Spinal cord (tissue), 10 donors: ENCODE measurements at places on chromosomes 16 and 17. TPM values are rescaled to one million over a fixed set of nuclear protein-coding genes. Genes with fewer than 3 reads are reported as not detected.

DNA sequence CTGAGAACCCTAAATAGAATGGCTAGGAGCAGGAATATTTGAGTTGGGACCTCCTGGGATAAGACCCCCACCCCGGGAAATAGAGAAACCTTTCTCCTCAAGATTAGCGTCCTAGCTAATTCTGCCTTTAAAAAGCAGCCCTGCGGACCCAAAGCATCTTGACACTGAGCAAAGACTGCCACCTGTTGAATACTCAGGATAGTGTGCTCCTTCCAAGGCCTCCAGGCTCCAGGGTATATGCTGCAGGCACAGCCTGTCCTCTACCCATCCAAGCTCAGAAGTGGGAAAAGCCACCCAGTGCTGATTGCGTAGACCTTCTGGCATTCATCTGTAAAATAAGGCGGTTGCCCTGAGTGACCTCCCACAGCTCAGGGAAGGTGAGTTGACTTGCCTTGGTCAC, 456.2 kb upstream of the DYNLRB2 start:
- no peak overlapping the region for H3K4me3 ChIP-seq
- no peaks in the 10 kb centered on the region for H3K36me3 ChIP-seq
- peak; percentile 44 for DNase-seq
- no peak overlapping the region for H3K27ac ChIP-seq
- H3K4me1 ChIP-seq = no peaks in the 10 kb centered on the region

- peaks cover 20% of the 10 kb centered on the region for H3K36me3 ChIP-seq
- no peaks in the 10 kb centered on the region for H3K27me3 ChIP-seq
- peaks cover 28% of the 10 kb centered on the region for H3K4me1 ChIP-seq
- H3K4me3 ChIP-seq = no peak overlapping the region
Observed at GRCh38 chr16:848510-849253, 48.1 kb upstream of the GNG13 start.

DNA sequence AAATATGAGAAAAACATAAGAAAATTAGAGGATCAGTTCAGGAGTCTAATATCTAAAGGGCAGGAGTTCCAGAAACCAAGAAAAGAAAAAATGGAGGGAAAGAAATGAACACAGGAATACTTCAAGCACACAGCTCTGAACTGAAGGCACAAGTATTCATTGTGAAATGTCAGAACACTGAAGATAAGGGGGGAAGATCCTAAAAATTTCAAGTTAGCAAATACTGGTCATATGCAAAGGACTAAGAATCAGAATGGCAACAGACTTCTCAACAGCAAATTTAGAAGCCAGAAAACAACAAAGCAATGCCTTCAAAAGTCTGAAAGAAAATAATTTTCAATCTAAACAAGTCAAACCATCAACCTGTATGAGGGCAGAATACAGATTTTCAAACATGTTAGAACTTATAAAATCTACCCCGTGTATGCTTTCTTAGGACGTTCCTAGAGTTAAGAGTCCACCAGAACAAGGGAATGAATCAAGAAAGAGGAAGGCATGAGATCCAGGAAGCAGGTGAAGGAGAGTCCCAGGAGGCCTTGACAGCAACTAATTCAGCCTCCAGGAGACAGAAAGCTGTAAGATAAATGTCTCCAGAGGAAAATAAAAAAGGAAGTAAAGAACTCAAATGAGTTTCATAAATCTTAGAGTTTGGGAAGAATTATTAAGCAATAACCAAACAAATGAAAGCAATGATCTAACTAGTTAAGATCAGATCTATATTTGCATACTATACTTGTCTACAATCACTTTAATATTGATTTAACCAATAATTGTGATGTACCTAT, 2.8 kb downstream of the BRD7 start:
- H3K27me3 ChIP-seq = no peaks in the 10 kb centered on the region
- H3K4me3 ChIP-seq = no peak overlapping the region
- H3K4me1 ChIP-seq = peaks cover 4% of the 10 kb centered on the region
- peaks cover 9% of the 10 kb centered on the region for H3K36me3 ChIP-seq

- peaks cover 4% of the 10 kb centered on the region for H3K4me1 ChIP-seq
- no peak overlapping the region for H3K4me3 ChIP-seq
- H3K27ac ChIP-seq = no peak overlapping the region
- no peaks in the 10 kb centered on the region for H3K36me3 ChIP-seq
- no peaks in the 10 kb centered on the region for H3K27me3 ChIP-seq
- DNase-seq = no peak
Observed at GRCh38 chr17:34113089-34113488, 142.0 kb upstream of the CCL2 start.

The ZNF213 gene
- total RNA-seq = 4.2 TPM

The TAT gene
- 0.22 TPM for total RNA-seq
